ENCODE measurements at places on chromosomes 5 and 9.
A peak's percentile ranks its signal among the peaks of the same experiment; 100 is the strongest.

DNA sequence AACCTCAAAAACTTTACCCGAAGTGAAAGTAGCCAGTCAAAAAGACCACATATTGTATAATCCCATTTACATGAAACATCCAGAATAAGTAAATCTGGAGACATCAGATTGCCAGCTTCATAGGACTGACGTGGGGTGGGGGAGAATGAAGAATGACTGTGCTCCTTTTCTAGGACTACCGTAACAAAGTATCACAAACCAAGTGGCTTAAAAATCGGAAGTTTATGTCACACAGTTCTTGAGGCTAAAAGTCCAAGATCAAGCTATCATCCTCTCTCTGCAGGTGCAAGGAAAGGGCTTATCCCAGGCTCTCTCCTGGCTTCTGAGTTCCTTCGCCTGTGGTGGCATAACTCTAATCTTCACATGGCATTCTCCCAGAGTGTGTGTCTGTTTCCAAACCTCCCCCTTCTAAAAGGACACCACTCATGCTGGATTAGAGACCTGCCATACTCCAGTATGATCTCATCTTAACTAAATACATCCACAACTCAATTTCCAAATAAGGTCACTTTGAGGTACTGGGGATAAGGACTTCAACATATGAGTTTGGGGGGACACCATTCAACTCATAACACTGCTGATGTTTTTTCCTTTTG is 25.5 kb downstream of the ADAM19 start:
- DNase-seq, result no peak

DNA sequence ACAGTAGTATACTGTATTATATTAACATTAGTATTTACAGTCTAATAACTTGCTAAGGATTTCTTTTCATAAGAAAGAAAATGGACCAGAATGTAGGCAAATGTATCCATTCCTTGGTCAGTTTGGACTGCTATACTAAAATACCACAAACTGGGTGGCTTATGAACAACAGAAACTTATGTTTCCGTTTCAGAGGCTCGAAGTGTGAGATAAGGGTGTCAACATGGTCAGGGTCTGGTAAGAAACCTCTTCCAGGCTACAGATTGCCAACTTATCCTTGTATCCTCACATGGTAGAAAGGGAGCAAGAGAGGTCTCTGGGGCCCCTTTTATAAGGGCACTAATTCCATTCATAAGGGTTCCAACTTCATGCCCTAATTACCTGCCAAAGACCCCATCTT is 9.2 kb upstream of the ESM1 start:
- DNase-seq, result no peak

DNA sequence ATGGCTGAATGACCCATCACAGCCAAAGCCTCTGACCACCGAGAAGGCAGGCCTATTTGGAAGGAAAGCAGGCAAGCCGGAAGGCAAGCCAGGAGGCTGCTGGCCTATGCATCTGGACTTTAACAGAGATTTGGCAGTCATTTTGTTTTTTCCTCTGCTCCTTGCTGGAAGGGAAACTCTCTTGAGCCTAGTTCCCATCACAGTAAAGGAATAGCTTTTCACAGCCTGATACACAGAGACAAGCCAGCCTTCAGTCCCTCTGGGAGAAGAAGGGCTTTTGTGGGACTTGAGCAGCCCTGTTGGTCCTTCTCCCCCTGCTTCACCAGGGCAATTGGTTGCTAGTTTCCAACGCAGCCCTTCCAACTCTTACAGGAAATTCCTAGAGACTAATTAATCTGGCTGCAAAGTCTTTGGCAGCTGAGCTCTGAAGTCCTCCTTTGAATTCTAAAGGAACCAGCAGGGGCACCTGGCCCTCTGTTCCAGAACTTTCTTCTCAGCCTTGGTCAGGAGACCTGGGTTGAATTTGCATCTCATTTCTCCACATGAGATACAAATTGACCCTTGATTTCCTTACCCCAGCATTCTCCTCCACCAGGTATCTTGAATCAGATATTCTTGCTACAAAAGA is 157.3 kb upstream of the EPB41L4A start:
- no peak for DNase-seq

- DNase-seq, result no peak
Observed at GRCh38 chr5:9818340-9818845, 188.2 kb upstream of the TAS2R1 start.

- DNase-seq, result no peak
Observed at GRCh38 chr5:133470841-133471240, 141.5 kb downstream of the FSTL4 start.

DNA sequence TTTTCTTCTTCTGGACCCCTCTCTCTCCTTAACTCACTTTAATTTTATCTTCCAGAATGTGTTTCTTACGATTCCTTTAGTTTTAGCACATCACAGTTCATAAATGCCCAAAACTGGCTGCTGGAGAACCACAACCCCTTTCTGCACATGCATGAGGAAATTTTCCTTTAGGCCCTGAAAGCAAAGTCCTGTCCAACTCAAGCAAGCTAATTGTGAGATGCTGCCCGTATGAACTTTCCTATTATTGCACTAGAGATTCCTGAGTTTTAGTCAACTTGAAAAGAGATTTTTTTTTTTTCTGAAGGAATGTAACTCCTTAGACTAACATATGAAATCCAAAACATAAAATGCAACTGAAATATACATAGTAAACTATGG is 52.1 kb upstream of the DAB2 start:
- no peak for DNase-seq

- DNase-seq, result peak; percentile 5
Observed at GRCh38 chr5:44952376-44952775, 143.6 kb downstream of the MRPS30 start.

GRCh38 chr9:89486681-89487080 is 11.2 kb downstream of the SEMA4D start:
- no peak for DNase-seq

DNA sequence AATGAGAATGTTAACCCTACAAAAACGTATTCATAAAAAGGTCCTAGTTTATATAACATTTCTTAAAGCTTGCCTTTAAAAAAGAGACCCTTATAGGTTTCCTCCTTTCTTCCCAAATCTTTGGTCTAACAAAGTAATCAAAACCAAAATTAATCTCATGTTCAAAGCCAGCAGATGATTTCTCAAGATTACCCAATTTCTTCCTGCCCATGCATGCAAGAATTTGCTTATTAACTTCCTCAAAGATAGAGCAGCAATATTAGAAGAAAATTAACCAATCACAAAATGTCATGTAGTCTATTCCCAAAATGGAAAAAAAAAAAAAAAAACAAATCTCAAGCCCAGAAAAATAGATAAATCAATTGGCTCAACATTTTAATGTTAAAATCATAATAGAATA is 114.9 kb downstream of the MLLT3 start:
- no peak for DNase-seq

DNA sequence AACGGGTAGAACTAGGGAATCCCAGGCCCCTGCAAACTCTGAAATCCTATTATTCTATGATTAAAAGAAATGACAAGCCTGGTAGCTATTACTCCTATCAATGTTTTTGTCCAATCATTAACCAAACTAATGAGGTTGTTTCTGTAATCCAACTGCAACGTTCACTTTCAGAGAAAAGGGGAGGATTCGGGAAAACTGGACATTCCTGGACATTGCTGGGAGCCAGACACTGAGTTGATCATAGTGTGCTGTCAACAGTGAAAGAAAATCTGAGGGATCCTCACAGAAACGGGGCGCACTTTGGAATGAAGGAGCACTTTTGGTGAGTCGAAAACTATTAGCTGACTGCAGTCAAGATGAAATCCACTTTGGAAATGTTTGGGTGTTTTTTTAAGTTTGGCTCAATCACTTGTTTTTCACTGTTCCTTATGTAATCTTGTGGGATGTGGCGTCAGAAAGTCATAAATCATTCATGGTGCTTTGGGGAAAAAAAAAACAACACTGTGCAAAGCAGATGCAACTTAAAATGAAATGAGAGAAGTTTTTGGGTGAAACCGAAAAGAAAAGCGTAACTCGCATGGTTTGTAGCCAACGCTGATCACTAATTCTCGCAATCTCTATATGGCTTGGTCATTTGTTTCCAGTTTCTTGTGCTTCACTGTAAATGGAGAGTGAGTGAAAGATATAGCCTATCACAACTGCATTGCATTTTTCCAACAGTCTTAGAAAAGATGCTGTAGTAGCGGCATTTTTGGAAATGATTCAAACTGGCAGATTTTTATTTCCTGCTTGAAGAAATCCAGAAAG is 51.2 kb upstream of the ADRA1B start:
- peak; percentile 9 for DNase-seq

DNA sequence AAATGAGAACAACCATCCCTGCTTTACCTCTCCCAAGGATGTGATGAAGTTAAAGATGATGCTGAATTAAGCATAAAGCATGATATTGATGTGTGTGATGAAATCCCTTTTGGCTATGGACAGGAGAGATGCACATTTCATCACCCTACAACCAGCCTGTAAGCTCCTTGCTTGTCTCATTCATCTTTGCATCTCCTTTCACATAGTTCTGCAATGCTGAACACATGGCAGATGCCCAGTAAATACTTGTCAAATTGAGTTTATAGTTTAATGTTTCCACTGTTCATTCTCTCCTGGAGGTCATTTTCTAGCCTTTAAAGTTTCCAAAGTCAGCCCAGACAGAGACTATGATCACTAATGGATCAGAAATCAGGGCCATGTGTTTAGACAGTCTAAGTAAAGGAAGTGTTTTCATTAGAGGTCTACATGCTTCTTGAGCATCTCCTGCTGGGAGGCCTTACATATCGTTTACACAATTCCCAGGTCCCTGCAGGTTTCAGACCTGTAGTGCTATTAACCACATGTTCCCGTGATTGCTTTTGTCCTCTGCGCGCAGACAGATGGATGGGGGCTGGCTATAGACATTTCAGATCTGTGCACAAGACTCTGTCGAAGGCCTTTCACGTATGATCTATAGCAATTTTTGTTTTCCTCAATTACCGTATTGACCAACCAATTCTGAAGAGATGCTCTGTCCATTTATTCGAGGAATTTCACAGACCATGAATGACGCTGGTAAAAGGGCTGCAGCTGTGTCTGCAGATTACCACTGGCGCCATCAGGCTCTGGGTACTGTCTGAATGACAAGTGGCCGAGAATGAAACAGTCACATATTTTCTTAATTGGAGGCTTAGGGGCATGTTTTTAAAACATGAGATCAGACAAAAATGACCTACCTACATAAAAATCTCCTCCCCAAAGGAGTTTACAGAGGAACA is 49.0 kb upstream of the CKMT2 start:
- no peak for DNase-seq

DNA sequence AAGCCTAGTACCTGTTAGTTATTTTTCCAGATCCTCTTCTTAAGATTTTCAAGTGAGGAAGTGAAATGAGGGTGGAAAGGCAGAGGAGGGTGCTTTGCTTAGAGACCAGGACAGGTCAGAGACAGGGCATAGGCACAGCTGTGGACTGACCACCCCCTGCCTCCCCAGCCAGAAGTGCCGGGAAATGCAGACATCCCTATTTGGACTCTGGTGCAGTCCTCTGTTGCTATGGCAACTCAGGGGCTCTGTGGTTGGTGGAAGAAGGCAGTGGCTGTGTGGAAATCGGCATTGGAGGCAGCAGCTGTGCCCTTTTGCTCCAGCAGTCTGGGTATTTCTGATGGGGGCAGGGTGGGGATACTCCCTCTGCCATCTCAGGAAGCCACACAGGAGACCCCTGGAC is 43.3 kb upstream of the NDFIP1 start:
- DNase-seq, result no peak

DNA sequence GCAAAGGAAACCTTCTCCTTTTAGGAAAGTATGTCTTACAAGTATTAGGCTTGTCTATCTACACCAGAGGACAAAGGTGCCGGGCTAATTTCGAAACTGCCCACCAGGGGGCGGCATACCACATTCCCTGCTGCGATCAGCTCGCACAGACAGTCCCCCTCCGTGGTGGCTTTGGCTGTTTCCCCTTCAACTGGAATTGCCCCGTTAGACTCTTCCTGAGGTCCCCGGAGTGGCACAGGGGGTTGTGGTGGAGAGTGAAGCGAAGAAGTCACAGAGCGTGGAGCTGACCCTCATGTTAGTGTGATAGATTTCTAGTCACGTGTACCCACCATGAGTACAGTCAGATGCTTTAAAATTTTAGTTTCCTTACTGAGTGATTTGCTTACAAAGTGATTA is 17.5 kb downstream of the PTTG1 start:
- DNase-seq, result peak; percentile 89

GRCh38 chr5:112668016-112668415 is 69.7 kb upstream of the APC start:
- DNase-seq, result no peak

DNA sequence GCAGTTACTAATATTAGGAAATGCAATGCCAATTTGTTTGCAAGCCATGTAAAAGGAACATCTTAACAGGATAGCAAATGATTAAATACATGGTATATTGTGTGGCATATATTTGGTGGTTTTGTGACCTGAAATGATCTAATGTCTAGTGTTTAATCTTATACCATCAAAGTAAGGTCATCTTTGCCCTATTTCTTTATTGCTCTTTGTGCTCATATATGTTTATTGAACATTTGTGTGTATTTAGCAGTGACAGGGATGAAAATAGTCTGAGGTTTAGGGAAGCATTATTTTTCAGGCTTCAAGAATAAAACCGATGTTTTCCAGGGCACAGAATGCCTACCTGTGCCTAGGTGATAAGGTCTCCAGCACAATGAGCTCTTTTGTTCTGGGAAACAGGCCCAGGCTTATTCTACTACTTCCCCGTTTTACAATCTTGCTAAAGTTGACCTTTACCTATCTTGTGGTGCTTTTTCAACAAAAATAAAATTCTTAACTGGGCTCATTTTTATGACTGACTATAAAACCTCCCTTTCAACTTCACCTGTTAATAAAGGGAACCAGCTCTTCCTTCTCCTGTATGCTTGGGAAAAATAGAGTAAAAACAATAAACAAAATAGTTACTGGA is 105.6 kb upstream of the ANKH start:
- DNase-seq, result no peak

DNA sequence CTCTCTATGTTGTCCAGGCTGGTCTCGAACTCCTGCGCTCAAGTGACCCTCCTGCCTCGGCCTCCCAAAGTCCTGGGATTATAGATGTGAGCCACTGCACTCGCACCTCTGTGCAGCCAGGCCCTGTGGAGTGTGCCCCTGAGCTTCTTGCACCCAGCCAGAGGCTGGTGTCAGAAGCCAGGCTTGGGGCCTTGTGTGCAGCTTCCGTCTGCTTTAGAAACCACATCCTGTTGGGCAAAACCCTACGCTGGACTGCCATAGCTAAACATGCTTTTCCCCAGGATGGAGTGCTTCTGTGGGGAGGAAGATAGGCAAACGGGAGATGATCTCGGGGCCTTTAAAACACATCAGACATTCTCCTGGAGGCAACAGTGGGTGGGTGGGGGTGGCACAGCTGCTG is 40.1 kb downstream of the PRRT1B start:
- no peak for DNase-seq

- no peak for DNase-seq
Observed at GRCh38 chr9:26462213-26462612, 430.4 kb downstream of the CAAP1 start.

Data from GM12878 (cell line).